ENCODE measurements at places on chromosomes 13 and 19.

DNA sequence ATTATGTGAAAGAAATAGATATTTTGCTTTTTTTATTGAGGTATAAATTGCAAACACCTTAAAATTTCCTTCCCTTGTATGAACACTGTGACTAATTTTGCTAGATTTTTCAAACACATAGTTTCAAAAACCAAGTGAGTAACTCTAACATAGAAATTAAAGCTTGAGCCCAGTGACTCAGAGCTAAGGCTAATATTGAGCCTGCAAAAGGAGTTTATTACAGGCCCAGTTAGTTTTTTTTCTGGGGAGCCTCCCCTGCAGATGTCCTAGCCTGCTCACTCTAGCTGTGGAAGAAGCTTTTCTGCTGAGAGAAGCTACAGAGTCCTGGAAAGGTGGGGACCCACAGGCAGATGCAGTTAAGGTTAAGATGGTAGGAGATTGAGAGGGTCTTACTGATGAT lies 3.4 kb downstream of the ZNF430 start:
- DNase-seq, result no peak

DNA sequence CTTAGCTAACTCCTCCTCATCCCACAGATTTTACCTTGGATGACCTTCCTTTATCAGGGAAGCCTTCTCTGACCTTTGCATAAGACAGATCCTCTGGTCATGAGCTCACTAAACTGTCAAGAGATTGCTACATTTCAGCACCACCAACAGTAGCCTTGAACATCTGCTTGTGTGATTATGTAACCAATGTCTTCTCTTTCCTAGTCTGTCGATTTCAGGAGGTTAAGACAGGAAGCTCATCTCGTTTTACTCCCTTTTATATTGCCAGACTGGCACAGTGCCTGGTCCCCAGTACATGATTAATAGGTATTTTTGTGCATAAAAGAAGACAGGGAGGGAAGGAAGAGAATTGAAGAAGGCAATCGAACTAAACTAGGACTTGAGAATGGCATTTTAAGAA lies 1697.7 kb downstream of the EFNB2 start:
- DNase-seq, result no peak

DNA sequence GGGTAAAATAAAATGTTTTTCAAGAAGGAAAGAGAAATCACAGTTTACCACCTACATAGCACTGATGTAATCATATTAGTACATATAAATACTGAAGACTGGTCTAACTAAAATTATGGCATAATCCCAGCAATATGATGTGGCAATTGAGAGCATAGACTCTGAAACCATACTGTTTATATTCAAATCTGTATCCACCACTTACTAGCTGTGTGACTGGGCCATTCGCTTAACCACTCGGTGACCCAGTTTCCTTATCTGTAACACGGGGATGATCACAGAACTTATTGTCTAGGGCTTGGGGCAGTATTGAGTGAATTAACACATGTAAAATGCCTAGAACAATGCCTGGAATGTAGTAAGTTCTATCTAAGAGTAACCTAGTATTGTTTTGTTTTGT lies 13.1 kb upstream of the GTF3A start:
- no peak for DNase-seq

- DNase-seq, result no peak
Measured at GRCh38 chr13:73731564-73731963, 402.6 kb downstream of the KLF12 start.

DNA sequence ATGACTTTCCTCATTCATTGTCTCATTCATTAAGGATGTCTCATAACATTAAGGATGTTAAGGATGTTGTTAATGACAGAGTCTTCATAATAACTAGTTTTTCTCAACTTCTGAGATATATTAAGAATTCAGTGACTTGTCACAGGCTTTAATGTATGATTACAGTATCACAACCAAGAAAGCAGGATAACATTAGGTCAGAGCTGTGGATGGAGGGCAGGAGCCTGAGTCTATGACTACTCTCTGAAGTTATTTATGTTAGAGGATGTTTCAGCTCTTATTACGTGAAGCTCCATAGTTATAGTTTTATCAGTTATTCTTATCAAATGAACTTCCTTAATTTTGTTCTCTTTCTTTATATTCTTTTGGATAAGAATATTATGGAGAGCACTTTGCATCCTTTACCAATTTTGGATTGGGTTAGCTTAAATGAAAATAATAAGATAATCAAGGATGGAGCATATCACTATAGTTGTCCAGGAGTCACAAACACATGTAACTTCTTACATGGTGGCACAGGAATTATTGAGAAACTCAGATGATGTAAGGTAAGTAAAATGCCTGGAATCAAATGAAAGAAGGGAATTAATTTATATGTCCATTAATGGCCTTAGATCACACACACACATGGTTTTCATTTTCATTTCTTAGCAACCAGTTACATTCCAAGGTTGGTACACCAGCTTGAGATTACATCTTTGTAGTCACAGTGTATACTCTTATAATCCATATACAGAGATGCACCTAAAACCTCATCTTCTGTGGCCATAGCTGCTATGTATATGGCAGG lies 57.0 kb downstream of the SLC10A2 start:
- no peak for DNase-seq

- DNase-seq, result no peak
Measured at GRCh38 chr13:113410472-113411201, 42.7 kb downstream of the ADPRHL1 start.

DNA sequence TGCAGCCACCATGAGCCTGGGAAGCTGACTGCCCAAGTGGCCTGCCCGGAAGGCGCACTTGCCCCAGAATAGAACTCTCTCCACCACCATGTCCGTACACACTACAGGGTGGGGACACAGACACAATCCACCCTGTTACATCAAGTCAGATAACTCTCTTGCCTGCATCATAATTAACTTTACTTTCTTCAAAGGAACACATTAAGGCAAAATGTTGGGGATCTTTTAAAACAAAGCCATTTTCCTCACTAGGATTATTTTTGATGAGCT lies 23.3 kb upstream of the VSTM2B start:
- DNase-seq, result no peak

GRCh38 chr13:85564598-85564997 lies 234.6 kb downstream of the SLITRK6 start:
- no peak for DNase-seq

DNA sequence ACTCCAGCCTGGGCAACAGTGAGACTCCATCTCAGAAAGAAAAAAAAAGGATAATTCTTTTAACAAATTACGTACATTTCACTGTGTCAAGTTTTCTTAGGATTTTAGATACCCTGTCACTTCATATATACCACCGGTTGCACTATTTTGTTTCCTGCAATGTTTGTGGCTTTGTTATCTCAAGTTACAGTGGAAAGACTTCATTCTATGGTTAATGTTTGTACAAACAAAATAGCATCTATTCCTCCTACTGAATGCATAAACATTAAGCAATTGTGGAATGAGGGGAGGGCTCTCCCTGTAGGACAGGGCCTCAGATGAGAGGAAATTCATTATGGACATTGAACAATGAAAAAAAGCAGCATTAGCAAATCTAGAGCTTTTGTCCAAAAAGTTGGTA lies 120.1 kb downstream of the DNAJC3 start:
- DNase-seq, result no peak

- no peak for DNase-seq
Measured at GRCh38 chr13:33257841-33258807, 27.4 kb downstream of the STARD13 start.

GRCh38 chr19:827710-828321 lies at the start of gene AZU1:
TSS of gene AZU1 (plus strand) at chr19:827837. CDS start at chr19:827847, 10 bp downstream.
- DNase-seq, result no peak

DNA sequence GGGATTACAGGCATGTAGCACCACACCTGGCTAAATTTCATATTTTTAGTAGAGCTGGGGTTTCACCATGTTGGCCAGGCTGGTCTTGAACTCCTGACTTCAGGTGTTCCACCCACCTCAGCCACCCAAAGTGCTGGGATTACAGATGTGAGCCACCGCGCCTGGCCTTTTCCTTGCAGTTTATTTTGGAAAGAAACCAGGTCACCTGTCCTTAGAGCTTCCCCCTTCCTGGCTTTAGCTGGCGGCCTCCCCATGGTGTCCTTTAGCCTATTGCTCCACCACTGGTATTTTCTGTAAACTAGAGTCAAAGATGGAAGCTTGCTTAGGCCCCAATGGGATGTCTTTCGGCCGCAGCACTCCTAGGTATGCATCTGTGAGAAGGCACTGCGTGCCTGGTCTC lies 91.2 kb downstream of the DPF1 start:
- no peak for DNase-seq

GRCh38 chr13:84745051-84745551 lies 862.8 kb upstream of the SLITRK1 start:
- no peak for DNase-seq

- DNase-seq, result no peak
Measured at GRCh38 chr13:110651726-110652230, 36.4 kb downstream of the NAXD start.

- no peak for DNase-seq
Measured at GRCh38 chr13:20121159-20121525, 39.7 kb downstream of the GJA3 start.

DNA sequence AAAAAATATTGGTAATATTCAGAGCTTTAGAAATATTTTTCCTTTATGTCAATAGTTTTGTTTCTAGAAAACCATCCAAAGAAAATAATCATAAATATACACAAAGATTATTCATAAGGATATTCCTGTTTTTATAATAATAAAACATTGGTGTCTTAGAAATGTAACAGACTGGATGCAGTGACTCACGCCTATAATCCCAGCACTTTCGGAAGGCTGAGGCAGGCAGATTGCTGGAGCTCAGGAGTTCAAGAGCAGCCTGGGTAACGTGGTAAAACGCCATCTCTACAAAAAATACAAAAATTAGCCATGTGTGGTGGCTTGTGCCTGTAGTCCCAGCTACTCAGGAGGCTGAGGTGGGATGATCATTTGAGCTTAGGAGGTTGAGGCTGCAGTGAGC lies 106.8 kb downstream of the DHRS12 start:
- no peak for DNase-seq
